ENCODE measurements at places on chromosomes 13 and 19. TPM values are rescaled to one million over a fixed set of nuclear protein-coding genes. Genes with fewer than 3 reads are reported as not detected.

DNA sequence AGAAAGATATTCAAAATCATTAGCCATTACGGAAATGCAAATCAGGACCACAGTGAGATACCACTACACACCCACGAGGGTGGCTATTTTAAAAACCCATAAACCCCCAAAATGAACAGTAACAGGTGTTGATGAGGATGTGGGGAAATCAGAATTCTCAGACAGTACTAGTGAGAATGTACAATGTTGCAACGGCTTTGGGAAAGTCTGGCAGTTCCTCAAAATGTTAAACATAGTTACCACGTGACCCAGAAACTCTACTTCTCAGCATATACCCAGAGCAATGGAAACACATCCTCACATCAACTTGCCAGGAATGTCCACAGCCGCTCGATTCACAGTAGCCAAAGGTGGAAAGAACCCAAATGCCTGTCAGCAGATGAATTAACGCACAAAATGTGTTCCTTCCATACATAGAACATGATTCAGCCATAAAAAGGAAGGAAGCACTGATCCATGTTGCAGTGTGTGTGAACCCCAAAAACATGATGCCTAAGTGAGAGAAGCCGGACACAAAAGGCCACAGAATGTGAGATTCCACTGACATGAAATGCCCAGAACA lies 7.0 kb downstream of the PLVAP start:
- DNase-seq, result no peak

GRCh38 chr19:16795731-16796130 lies 33.5 kb upstream of the SIN3B start:
- no peak for DNase-seq

GRCh38 chr19:17210296-17210695 lies 4.9 kb upstream of the USE1 start:
- DNase-seq, result no peak

- DNase-seq, result no peak
These were observed 384.8 kb downstream of the SLC7A1 start for GRCh38 chr13:29210676-29211075.

DNA sequence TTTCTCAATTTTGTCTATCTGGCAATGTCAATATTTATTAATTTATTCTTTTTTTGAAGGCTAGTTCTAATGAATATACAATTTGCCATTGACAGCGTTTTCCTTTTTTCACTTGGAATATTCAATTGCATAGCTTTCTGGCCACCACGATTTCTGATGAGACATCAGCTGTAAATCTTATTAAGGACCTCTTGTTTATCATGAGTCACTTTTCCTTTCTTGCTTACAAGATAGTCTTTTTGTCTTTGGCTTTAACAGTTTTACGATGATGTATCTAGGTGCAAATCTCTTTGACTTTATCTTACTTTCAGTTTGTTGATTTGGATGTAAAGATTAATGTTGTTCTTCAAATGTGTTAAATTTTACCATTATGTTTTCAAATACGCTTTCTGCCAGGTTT lies 991.6 kb upstream of the SLC10A2 start:
- no peak for DNase-seq

DNA sequence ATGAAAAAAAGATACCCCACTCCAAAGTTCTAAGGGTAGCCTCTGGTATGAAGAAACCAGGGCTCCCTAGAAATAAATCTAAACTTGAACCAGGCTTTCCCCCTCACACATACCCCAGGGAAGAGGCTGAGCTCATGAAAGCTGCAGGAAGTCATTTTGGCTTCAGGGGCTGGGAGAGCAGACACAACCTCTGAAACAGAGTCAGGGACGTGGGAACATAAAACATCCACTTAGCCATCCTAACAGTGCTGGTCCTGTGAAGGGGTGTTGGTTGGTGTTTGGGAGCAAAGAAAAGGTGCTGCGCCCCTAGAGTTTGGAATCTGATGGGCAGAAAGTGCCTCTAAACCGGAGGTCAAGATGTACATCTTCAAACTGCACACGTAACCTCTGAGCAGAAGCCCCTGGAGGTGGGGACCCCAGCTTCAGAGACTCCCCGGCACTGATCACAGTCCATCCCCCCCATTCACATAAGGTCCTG lies 15.8 kb downstream of the RAB3D start:
- no peak for DNase-seq

DNA sequence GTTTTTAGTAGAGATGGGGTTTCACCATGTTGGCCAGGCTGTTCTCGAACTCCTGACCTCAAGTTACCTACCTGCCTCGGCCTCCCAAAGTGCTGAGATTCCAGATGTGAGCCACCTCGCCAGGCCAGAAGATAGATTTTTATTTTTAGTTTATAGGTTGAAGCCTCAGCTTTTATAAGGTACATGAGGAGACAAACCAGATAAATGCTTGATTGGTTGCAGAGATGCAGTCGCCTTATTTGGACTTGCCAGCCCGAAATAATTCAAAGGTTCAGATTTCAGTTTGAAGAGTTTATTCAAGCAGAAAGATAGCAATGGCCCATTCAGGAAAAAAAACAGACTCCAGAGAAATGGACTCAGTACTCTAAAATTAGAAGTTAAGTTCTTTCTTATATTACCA lies 3.1 kb downstream of the ZNF69 start:
- DNase-seq, result no peak

GRCh38 chr19:850221-850978 lies 1.7 kb upstream of the ELANE start:
- DNase-seq, result no peak

- no peak for DNase-seq
These were observed 5.9 kb downstream of the NANOS3 start for GRCh38 chr19:13882836-13883235.

- DNase-seq, result no peak
These were observed 53.6 kb downstream of the XPO4 start for GRCh38 chr13:20848944-20849343.

PSG7 gene
- polyA plus RNA-seq, result not detected

C19orf73 gene
- polyA plus RNA-seq, result 0.75 TPM

NR2F6 gene
- 40.4 TPM for polyA plus RNA-seq

INSR gene
- polyA plus RNA-seq, result 30.2 TPM

TMPRSS9 gene
- 0.35 TPM for polyA plus RNA-seq

KLK12 gene
- not detected for polyA plus RNA-seq

ATXN8OS gene
- polyA plus RNA-seq, result 0.66 TPM

ATP8B3 gene
- 0.52 TPM for polyA plus RNA-seq

ATF5 gene
- 24.4 TPM for polyA plus RNA-seq

All from left renal cortex interstitium (tissue), 4 donors.